ENCODE measurements at places on chromosomes 7 and 10. TPM values are rescaled to one million over a fixed set of nuclear protein-coding genes. Genes with fewer than 3 reads are reported as not detected.

GRCh38 chr10:69729326-69730048 is 72.2 kb upstream of the COL13A1 start:
- no peak for DNase-seq

The SPDYE5 gene
- total RNA-seq = not detected

The AGR3 gene
- total RNA-seq = not detected

DNA sequence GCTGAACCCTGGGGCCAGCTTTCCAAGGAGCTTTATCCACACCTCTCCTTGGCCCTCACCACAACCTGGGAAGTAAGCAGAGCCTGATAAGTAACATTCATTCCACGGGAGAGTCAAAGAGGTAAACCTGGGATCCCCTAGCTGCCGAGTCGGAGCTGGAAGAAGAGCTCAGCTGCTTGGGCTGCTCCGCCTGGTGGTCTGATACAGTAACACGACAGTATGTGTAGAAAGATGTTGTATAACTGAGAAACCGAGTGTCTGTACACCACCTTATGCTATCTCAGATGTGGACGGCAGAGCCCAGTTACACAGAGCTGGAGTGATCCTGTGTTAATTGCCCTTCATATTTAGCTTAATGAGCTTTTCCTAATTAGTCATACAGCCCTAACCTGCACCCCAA is 151.3 kb upstream of the KMT2E start:
- peak; percentile 28 for DNase-seq

DNA sequence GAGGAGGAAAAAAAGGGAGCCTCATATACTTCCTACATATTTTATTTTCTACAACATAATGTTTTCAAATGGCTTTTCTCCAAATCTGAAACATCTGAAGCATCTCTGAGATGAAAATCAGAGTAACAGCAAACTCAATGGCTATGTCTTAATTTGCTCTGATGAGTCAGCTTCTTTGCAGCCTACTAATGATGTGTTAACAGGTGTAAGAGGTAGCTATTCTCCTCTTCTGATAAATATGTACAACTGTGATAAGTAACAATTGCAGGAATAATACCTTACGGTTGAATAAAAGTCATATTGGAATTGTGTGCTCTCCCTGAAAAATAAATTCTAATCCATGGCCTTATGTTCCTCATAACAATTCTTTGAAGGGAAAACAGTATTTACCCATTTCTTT is 45.2 kb downstream of the GNAT3 start:
- no peak for DNase-seq

DNA sequence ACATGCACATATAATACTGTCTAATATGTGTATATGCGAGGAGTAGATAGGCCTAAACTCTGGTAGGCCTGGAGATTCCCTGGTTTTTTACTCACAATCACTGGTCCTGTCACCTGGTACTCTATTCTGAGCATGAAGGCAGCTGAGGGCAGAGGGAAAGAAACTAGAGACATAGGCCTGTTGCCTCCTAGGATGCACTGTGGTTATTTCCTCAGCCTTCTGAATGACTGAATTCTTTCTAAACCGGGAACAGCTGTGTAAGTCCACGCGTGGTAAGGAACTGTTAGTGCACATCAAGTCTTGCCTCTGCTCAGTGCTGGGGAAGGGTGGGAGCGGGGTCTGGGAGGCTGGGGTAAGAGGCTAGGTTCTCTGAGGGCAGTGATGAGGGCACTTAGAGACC is 7.7 kb downstream of the KAZALD1 start:
- DNase-seq = no peak

All from endothelial cell (in vitro differentiated cells).